ENCODE measurements at places on chromosomes 11 and 22.

- no peak for DNase-seq
Observed at GRCh38 chr11:19539861-19540260, 172.8 kb upstream of the NAV2 start.

DNA sequence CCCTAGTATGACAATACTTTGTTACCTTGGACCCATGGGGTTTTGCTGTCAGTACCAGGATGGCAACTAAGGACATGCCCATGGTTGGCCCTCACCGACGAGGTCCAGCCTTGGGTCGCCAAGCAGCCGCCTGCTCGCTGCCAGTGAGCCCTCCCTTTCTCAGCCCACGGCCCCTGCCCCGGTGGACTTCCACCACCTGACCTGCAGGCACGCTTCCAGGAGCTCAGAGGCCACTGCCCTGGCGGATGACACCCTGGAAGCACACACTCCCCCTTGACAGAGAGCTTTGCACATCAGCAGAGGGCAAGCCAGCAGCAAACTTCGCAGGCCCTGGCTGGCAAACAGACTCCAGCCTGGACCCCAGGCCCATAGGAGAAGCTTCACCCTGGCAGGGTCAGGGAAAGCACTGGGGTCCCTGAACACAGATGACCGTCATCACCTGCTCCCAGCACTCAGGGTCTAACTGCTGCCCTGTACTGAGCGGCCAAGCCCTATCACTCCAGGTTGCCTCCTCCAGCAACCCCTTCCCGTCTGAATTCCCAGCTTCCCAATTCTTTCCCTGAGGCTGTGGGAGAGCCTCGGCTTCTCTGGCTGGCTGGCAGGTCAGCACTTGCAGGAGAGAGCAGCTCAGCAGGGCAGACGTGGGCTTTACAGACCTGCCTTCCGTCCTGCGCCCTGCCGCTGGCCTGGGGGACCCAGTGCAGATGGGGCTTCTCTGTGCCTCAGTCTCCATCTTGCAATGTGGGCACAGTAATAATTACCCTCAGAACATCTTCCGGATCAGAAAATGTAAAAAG lies 2.7 kb upstream of the PPARA start:
- DNase-seq = peak; percentile 26

DNA sequence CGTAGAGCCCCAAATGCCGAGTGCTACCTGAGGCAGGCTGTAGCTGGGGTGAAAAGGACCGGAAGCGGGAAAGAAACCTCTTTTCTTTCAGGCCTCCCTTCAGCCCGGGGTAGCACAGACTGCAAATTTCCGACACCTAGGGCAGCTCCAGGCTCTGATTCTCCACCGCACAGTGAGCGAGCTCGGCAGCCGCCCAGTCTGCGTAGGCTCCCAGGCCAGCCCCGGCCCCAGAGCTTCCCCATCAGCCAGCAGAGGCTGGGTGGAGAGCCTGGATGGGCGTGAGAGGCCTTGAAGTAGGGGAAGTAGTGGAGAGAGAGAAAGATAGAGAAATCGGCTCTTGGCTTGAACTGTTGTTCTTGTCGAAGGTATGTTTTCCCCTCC lies 9.3 kb upstream of the PAX6 start:
- peak; percentile 40 for DNase-seq

GRCh38 chr11:118252688-118253087 lies 523 bp upstream of the MPZL3 start:
- no peak for DNase-seq

- DNase-seq = no peak
Observed at GRCh38 chr11:126766440-126766839, 234.1 kb downstream of the KIRREL3 start.

DNA sequence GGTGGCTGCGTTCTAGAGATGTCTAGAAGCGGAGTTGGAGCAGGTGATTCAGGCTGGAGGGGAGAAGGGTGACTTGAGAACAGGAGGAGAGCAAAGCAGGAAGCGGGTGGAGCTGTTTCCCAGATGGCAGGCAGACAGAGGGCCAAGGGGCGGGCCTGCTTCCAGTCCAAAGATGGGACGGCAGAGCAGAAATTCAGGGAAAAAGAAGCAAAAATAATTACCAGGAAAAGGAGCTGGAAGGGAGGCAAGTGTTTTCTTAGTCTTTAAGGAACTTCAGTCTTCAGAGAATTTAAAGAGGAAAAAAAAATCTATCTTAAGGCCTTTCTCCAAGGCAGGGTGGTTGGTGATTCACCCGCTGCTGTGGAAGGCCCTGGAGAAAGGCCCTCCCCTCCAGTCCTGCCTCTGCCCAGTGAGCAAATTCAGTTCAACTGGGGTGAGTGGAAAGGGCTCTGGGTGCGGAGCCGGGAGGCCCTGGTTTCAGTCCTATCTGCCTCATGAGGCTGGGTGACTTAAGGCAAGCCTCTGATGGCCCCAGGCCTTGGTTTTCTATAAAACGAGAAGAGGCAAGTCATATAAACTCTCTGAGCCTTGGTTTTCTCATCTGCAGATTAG lies 4.5 kb upstream of the CREB3L1 start:
- DNase-seq = peak; percentile 88

GRCh38 chr11:46674463-46675287 lies 25.7 kb downstream of the ARHGAP1 start:
- no peak for DNase-seq

DNA sequence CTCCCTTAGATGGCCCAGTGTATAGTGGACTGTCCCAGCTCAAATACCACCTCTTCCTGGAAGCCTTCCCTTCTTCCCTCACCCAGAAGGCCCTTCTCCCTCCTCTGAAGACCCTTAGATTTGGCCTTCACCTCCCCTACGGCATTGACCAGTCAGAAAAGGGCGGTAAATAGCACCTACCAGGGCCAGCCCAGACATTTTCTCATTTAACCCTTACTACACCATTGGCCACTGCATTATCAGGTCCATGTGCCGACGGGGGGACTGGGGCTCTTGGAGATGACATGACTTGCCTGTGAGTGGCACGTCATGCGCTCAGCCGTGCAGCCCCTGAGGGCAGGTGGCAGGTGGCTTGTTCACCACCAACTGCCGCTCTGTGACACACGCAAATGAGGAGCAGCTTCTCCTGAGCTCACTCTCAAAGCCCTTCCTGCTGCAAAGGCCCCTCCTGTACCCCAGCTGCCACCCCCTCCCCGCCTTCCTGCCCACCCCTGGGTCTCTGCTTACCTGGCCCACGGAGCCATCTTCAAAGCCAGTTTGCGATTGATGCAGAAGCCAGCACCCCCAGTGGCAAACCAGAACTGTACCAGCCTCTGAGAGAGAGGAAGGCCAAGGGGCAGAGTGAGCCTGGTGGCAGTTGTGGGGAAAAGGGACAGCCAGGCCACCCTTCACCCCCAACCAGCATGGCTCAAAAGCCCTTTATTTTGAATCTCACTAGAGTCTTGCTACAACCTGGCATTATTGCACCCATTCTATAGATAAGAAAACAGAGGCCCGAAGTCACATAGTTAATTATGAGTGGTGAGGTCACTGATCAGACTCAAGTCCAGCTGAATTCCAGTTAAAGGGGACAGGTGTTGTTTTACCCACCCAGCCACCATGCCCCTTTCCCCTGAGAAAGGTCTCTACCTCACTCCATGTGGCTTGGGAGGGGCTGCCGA lies 9.5 kb downstream of the MFNG start:
- peak; percentile 22 for DNase-seq

DNA sequence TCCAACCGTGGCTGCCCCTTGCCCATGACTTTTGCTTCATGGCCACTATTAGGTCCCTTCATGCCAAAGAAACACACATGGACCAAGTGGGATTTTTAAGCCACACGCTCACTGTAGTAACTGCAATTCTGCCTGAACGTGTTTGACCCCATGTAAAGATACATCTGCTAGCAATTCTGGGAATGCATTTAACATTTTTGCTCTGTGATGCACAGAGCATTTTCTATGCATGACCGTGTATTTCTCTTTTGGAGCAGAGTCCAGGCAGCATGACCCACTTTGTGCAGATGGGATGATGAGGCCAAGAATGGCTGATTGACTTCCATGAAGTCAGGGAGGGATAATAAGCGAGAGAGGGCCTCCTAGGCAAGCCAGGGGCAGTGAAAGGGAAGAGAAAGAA lies 108.5 kb downstream of the TP53I11 start:
- DNase-seq = peak; percentile 64

DNA sequence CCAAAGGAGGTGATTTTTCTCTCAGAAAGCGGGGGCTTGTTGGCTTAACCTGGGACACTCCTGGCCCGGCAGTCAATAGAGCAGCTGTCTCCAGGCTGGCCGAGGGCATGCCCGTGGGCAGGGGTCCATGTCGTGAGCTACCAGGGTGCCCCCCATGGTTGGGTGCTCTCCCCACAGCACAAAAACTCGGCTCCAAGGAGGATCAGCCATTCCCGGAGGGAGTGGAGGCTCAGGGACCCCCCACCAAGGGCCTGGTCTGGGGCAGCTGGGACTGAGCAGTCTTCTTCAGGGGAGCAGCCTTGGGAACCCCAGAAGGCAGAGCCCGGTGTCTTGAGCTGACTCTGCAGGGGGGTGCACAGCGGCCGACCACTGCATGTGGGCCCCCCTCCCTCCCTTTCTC lies 20.8 kb upstream of the TH start:
- DNase-seq = no peak

GRCh38 chr11:74237541-74237940 lies 66.5 kb downstream of the PPME1 start:
- no peak for DNase-seq
